ENCODE measurements at places on chromosomes 11 and 22.

DNA sequence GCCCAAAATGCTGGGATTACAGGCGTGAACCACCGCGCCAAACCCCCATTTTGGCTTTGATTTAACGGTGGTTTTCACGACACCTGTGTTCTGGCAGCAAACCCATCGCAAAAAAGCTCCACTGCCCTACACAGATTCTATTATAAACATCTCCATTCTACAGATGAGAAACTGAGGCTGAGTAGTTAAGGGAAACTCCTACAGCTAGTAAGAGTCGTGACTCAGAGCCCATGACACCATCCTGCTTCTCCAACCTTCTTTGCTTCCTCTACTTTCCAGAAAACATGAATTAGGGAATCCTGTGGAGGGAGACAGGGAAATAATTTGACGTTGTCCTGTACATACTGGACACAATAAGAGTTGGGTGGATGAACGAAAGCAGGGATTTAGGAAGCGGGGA, 429 bp upstream of the SNX15 start:
- DNase-seq, result peak; percentile 11

DNA sequence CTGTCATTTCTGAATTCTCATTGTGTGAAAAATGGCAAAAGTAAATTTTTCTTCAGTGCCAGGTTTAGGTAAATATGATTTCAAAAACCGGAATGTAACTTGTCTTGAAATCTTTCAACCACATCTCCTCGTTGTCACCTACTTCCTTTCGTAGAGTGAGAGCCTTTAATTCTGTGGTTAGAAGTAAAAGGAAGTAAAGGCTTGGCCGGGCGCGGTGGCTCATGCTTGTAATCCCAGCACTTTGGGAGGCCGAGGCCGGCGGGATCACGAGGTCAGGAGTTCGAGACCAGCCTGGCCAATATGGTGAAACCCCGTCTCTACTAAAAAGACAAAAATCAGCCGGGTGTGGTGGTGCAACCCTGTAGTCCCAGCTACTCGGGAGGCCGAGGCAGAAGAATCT, 29.8 kb downstream of the SGSM3 start:
- DNase-seq, result peak; percentile 73

- no peak for DNase-seq
Measured at GRCh38 chr11:32305460-32305859, 129.9 kb downstream of the WT1 start.

GRCh38 chr11:95764267-95764898, 25.2 kb downstream of the FAM76B start:
- DNase-seq, result peak; percentile 74

- DNase-seq, result no peak
Measured at GRCh38 chr11:130474637-130475400, 26.4 kb downstream of the ADAMTS15 start.

GRCh38 chr11:36056160-36056751, 112.4 kb downstream of the LDLRAD3 start:
- DNase-seq, result peak; percentile 22

DNA sequence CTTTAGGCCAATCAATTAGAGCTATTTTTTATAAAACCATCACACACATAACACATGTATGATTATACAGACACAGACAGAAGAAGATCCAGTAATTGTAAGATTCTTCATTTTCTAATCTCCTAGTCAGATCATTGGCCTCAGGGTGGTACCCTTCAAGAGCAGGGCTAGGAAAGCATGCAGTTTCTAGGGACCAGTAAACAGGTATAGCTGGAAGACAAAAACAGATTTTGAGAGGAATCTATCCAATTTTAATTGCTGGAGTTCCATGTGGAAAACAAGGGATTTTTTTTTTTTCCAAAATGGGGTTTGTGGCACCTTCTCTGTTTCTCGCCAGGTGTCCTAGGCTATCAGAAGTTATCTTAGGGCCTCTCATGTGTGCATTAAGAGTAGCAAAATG, 29.6 kb downstream of the METTL15 start:
- no peak for DNase-seq

DNA sequence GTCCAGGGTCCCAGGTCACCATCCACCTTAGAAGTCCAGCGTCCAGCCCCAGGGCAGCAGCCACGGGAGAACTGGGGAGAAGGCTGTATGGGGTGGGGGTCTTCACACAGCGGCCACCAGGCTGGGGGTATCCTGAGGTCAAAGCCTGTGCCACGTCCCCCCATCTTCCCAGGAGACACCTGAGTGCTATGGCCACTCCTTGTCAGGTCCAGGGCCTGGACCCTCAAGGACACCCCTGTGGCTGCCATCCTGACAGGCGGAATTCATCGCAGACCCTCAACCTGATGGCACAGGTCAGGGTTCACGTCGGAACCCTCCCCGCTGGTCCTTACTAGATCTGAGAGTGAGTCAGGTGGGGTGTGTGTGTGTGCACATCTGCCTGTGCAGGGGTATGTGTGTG, 18.6 kb downstream of the BRSK2 start:
- DNase-seq, result no peak

- no peak for DNase-seq
Measured at GRCh38 chr11:65867284-65868071, 5.1 kb downstream of the EFEMP2 start.

- peak; percentile 78 for DNase-seq
Measured at GRCh38 chr22:31313366-31314147, 21.3 kb upstream of the PIK3IP1 start.

Data from suppressor macrophage (primary cell).